ENCODE measurements at places on chromosomes 7 and 10.

- no peak for DNase-seq
Measured at GRCh38 chr7:94240902-94241301, 153.8 kb upstream of the COL1A2 start.

GRCh38 chr10:32577448-32577847 lies 131.5 kb downstream of the CCDC7 start:
- no peak for DNase-seq

DNA sequence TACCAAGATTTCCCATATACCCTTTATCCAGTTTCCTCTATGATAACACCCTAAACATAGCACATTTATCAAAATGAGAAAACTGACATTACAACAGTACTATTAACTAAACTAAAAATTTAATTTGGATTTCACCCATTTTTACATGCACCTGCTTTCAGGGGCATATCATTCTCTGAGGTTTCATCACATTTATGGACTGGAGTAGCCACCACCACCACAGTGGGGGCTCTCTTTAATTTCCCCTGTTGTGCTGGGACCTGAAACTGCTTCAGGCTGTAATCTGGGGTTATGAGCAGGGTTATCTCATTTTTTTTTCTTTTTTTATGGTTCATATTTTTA lies 637.9 kb upstream of the DPP6 start:
- no peak for DNase-seq

DNA sequence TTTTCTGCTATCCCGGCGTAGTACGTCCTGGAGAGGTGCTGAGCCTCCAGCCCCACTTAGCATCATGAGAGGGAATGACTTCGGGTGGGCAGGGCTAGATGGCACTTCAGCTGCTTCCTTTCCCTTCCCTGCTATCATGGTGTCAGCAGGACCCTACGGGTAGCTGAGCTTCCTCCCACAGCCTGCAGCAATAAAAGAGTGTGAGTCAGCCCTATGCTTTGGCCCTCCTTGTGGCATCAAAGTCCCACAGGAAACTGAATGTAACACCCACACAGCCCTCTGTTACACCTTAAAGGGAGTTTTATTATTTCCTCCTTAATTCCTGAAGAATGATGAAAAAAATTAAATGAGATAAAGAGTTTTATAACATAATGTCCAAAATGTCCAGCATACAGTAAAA lies 458.1 kb downstream of the RPS24 start:
- no peak for DNase-seq

DNA sequence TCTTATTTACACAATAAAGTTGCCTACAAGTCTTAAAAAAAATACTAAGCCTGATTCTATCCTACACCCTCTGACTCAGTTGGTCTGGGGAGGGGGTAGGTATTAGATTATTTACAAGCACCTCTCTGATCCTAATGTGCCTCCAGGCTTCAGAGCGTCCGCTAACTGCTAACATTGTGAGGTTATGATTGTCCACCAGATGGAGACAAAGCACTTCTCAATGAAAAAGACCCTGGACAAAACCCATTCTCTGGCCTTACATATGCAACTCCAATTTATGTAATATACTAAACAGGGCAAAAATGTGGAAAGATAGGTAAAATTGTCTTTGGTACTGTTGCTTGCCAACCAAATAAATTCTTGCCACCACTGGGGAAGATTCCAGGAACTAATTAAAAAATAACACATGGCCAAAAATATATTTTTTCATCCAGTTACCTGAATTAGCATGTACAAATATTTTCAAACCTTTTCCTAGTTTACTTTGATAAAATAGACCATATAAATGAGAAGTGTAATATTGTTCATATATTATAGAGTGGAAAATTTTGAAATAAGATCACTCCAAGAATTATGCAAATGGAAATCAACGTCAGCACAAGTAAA lies 92.4 kb downstream of the KIF20B start:
- DNase-seq = peak; percentile 61

DNA sequence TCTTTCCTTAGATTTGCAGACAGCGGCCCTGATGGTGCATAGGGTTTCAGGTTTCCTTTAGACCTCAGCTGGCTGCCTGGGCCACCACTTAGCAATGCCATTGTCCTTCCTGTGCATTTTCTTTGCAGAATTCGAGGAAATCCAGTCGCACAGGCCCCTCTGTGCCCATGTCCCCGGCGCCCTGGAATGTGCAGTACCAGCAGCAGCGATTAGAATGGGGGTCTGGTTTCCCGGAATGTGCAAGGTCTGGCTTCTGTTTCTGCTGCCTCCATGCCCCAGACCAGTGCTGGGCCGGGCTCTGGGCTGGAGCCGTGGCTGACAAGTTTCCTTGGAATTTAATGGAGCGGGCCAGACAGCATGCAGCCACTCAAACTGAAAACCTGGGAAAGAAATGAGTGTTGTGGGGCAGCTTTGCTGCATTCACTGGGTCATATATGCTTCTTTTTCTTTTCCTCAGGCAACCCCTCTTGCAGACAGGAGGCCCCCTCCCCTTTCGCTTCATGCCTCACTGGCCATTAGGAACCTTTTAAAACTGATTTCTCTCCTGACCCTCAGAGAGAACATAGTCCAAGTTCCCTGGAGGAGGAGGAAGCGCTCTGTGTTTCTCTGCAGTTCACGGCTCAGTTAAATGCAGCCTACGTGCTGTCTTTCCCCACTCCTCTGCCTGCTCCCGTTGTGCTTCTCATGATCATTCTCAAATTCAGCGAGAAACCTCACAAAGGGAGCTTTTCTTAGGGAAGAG lies 14.4 kb downstream of the HTRA1 start:
- no peak for DNase-seq

- peak; percentile 42 for DNase-seq
Measured at GRCh38 chr10:31697271-31698180, 231.1 kb downstream of the ARHGAP12 start.

- DNase-seq = no peak
Measured at GRCh38 chr10:78319841-78320240, 286.2 kb downstream of the RPS24 start.

GRCh38 chr10:130560116-130560515 lies 423.9 kb downstream of the GLRX3 start:
- no peak for DNase-seq

- DNase-seq = no peak
Measured at GRCh38 chr7:149811221-149811620, 27.0 kb upstream of the ZNF862 start.

GRCh38 chr10:112027731-112028280 lies 155.8 kb downstream of the GPAM start:
- DNase-seq = no peak

GRCh38 chr10:17954861-17955260 lies 3.1 kb downstream of the SLC39A12 start:
- no peak for DNase-seq

GRCh38 chr7:471866-472639 lies 47.6 kb downstream of the PDGFA start:
- no peak for DNase-seq

DNA sequence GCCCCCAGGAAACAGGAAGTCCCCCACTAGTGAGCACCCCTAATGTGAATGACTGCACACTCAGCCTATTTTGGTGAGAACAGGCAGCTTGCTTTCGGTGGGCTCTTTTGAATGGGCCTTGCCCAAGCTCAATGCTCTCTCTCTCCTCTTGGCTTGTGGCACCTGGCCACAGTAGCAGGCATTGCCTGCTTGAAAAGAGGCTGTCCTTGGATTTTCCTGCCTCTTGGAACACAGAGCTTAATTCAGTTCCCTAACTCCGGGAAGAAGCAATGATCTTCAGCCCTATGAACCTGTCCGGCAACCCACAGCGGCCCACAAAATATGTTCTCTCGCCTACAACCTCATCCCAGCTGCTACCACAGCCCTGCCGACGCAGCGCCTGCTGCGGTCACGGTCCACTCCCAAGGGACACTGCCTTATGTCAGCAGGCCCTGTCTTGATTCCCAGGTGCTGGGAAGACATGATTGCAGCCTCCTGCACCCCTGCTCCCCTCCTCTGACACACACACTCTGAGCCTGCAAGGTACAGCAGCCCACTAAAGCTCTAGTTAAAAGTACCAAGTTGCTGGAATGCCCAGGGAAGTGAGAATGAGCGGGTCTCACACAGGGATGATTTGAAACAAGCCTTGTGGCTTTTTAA lies 715.5 kb upstream of the GALNT17 start:
- DNase-seq = no peak

DNA sequence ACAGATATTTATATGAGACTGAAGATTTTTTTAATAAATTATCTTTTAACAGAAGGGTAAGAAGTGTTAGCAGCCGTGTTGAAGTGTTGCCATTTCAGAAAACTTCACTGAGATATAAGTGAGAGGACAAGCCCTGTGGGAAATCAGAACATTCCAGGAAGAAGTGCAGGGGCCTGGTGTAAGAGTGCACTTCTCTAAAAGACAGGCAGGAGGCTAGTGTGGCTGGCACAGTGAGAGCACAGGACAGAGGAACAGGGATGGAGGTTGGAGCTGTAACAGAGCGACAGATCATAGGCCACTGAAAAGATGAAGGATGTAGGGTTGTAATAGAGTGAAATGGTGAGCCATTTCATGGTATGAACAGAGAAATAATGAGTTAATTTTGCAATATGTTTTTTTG lies 608.9 kb downstream of the SORCS1 start:
- DNase-seq = no peak

DNA sequence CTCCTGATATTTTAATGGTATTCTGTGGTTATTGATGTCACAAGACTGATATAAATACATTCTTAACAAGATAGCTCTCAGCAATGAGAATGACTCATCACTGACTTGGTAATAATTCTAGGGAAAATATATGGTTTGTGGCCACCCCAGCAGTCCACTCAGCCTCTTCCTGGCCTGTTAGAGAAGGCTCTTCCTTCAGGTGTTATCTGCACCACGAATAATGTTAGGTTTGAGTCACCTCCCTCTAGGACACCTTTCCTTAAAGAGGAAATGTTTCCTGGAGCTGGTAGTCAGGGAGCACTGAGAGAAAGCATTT lies 163.3 kb downstream of the SVIL start:
- DNase-seq = no peak

DNA sequence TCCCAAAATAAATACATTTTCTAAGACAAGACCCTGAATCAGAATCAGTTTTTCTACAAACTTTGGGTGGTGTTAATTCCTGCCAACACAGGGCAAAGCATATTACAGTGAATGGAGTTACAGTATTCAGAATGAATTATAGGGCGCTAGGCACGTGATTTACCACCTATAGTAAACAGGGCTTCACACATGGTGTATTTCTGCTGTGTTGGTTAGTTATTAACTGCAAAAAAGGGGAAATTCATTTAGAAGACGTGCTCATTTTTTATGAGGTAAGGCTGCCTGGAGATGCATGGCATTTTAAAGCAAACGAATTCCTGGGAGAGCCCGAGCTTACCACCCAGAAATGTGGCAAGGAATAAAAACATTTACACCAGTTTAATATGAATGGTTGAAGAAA lies 393.8 kb downstream of the LRMDA start:
- no peak for DNase-seq

DNA sequence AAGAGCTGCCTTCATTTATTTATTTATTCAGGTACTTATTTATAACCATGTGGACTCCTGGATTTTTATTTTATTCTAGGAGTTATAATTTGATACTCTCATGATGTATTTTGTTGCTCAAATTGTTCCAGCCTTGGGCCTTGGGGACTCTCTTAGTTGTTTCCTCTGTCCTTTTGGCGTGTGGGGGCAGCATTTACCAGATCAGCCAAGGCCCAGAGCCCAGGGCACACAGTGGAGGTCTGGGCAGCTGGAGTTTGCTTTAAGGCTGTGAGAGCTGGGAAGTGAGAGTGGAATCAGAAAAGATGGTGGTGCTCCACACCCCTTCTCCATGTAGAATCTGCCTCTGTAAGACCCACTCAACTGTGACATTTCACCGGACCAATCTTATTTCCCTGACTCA lies 398.9 kb downstream of the RPS24 start:
- DNase-seq = no peak

- no peak for DNase-seq
Measured at GRCh38 chr10:129800796-129801340, 163.2 kb downstream of the EBF3 start.

- DNase-seq = no peak
Measured at GRCh38 chr7:141144921-141145629, 71.2 kb downstream of the TMEM178B start.

DNA sequence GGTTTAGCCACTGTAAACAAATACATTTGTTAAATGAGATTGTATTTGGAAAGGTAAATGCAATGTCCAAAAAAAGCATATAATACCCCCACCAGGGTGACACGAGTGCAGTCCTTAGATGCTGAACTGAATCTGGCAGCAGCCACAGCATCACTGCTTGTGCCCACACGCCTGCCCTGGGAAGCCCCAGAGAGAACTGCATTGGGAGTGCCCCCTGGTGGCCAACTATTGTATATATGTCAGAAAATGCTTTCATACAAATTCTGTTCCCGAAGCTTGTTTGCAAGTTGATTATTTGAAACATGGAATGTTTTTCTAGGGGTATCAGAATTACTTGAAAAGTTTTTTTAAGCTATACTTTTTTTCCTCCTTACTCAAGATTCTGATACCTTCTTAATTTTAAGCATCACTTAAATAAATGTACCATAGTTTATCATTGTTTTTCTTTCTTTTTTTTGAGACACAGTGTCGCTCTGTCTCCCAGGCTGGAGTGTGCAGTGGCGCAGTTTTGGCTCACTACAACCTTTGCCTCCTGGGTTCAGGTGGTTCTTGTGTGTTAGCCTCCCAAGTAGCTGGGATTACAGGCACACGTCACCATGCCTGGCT lies 50.1 kb downstream of the LANCL2 start:
- DNase-seq = peak; percentile 86

- DNase-seq = no peak
Measured at GRCh38 chr10:44202952-44203351, 181.9 kb downstream of the CXCL12 start.

DNA sequence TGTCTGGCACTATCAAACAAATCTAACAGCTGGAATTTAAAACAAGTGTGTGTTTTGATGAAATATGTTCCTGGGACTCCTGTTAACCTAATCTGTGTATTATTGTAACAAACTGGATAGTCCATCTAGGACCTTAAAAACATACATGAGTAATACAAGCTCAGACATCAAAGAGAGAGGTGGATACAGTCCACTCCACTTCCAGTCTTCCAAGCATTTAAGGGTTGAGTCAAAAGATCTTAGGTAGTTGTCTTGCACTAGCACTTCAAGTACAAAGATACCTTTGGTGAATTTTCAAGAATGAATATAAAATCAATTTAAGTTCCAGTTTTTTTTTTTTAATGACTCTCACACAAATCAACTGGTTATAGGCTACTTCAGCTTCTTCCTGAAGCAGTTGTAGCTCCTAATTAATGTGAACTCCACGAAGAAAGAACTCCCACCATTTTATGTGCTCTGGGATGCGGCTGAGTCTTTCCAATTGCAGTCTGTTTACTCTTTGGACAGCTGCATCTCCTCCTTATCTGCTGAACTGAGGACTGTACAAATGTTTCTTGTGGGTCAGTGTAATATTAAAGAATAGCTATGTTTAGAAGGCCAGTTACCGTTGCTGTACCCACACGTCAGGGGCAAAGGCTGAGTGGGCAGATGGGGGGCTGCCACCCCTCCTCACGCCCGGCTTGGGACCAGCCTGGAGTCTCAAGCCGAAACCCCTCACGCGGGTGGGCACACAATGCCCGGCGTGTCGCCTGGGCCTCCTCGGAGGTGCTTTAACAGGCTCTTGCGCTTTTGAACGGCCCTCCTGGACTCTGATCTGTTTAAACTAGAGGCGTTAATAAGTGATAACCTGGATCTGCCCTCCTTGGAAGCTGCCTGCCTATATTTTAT lies 2.9 kb upstream of the IGF2BP3 start:
- DNase-seq = peak; percentile 68

GRCh38 chr10:44382131-44382858 lies 2.6 kb downstream of the CXCL12 start:
- DNase-seq = no peak
